Stimulated activated naive CD8-positive, alpha-beta T cell treated with anti-CD3 and anti-CD28 coated beads, Interleukin-15, Interleukin-2, amounts not matched to agents 100 U/mL and 50 U/mL, for 24 hours (primary cell): ENCODE measurements at places on chromosomes 2 and 18.

DNA sequence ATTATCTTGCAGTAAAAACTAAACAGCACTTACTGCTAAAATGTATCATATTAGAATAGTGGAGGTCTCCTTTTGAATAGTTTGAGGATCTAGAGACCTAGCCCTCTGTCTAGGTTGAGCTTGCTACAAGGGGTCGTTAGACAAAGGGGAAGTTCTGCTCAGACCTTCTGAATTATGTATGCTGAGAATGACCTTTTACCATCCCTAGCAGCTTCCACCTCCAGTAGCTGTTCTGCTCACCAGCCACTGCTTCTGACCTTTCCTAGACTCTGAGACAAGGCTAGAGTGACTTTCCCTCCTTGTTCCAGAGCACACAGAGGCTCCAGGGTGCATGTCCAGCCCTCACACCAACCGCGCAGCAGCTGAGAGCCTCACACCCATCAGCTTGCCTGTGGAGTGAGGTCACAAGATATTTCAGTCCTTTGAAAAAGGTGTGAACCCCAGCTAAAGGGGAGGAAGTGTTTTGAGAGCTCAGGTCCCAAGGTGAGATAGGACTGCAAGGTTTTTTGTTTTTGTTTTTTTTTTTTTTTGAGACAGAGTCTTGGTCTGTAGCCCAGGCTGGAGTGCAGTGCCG is 289.3 kb upstream of the TNP1 start:
- DNase-seq = no peak

DNA sequence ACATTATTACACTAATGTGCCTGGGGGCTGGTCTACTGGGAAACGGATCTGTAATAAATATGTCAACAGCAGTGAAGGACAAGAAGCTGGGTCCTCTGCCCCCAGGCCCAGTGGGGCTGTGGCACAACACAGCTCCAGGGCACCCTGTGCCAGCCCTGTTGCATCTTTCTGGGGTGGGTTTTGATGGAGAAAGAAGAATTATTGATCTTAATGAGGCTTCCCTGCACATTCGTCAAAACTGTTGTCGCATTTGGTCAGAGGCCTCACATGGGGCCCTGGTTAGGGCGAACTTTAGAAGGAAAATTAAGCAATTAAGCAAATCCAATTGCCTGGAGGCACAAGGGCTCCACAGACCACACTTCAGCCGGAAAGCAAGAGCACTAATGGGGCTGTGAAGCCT is 30.0 kb upstream of the TWIST2 start:
- no peak for DNase-seq

DNA sequence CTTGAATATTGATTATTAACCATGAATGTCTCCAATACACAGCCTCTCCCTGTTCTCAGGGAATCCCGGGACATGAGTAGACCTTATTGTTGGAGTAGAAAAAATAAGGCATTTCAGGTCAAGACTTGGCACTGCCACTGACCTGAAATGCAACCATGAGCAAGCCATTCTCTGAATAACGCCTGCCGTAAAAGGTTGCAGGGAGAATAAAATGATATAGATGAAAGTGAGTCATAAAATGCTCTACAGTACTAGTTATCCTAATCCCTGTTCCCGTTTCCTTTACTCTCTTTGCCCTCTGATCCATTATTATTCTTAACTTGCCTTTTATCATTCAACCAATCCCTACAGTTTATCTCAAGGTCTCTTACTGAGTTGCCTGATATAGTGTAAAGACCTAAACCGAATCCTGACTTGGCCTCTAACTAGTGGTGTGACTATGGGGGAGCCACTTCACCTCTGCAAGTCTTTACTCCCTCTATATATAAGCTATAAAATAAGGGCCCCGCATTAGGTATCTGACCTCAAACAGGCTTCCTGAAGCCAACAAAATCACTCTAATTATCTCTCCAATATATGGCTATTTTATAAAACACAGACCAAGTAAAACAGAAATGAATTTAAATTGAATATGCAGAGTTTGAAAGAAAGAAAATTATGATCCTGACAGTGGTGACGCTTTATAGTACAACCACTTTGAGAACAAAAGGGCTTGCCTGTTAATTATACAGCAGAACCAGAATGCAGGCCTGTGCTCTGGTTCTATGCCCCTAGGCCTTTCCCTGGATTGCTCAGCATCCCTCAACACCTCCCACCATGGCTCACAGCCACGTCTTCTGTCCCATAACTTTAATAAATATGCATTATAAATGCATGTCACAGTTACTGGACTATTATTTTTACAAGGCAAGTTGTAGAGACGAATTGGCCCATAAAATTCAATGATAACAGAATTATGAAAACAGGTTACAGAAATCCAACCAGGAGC is 183.1 kb downstream of the STK39 start:
- no peak for DNase-seq

- DNase-seq = no peak
Observed at GRCh38 chr2:150531591-150531990, 44.1 kb upstream of the RND3 start.

GRCh38 chr2:165007161-165007744 is 51.9 kb upstream of the SLC38A11 start:
- no peak for DNase-seq

- DNase-seq = no peak
Observed at GRCh38 chr2:99682275-99683060, 192.7 kb upstream of the REV1 start.
